ENCODE measurements at places on chromosomes 5 and 9.

- DNase-seq: no peak
These were observed 242.4 kb downstream of the EFNA5 start for GRCh38 chr5:107428303-107428813.

- peak; percentile 24 for DNase-seq
These were observed 34.8 kb downstream of the BOD1 start for GRCh38 chr5:173581408-173582215.

DNA sequence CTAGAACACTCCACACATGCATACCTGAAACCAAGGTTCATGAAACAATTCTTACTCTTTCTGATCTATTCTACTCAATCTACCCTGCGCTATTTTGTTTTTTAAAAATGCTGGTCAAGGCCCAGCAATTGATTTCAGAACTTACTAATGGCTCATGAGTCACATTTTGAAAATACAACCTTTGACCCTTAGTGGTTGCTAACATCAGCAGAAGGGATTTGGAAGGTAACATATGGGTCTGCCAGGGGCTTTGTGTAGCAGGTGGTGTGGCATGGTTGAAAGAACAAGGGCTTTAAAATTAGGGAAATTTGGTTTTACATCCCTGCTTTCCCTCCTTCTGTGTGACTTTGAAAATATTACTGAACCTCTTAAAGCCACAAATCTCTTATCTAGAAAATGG is 101.4 kb downstream of the ATG10 start:
- DNase-seq: no peak

- no peak for DNase-seq
These were observed 147.8 kb downstream of the TTLL11 start for GRCh38 chr9:121945281-121945680.

- DNase-seq: no peak
These were observed 39.8 kb upstream of the RANBP6 start for GRCh38 chr9:6055216-6055615.

GRCh38 chr5:135843571-135844337 is 9.3 kb downstream of the SLC25A48 start:
- DNase-seq: no peak

DNA sequence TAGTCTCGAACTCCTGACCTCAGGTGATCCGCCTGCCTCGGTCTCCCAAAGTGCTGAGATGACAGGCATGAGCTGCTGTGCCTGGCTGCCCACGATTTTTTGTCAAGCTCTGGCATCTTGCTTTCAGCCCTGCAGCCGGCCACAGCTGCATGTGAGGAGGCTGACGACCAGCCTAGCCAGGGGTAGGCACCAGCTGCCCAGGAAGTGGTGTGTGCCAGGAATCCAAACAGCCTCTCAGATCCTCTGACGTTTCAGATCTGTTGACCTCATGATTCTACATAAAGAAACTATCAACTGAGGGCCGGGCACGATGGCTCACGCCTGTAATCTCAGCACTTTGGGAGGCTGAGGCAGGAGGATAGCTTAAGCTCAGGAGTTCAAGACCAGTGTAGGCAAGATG is 19.0 kb downstream of the DYNC2I2 start:
- DNase-seq: no peak

- no peak for DNase-seq
These were observed 70.8 kb upstream of the EGFLAM start for GRCh38 chr5:38187532-38187931.

GRCh38 chr9:133347515-133347984 is 381 bp downstream of the MED22 start:
- peak; percentile 26 for DNase-seq

DNA sequence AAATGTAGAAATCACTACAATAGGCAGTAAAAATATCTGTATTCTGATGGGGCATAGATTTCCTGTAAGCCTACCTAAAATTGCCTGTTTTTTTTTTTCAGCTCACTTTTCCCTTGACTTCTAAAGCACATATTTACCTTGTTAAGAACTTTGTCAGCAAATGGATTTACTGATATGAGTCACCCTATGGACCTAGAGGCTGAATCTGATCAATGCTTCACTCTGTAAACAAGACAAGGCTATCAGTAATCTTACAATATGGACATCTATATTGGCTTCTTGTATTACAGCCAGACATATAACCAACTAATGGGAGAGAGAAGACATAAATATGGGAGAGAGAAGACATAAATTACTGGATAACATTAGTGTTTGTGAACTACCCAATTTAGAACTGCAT is 792.7 kb upstream of the CHD1 start:
- DNase-seq: no peak

DNA sequence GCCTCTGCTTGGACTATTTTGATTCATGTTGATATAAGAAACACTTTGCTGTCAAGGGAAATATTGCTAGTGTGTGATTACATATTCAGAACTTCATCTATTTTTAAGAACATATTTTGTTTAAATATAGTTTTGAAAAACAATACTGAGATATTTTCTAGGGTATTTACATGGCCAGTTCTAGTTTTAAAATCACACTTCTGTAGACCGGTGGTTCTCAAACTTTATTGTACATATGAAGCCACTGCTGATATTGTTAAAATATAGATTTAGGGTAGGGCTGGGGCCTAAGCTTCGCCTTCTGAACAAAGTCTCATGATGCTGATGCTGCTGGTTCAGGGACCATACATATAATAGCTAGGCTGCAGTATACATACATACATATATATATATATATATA is 1000.0 kb downstream of the PTPRD start:
- DNase-seq: no peak

- no peak for DNase-seq
These were observed 127.1 kb downstream of the GLIS3 start for GRCh38 chr9:4172731-4173130.

DNA sequence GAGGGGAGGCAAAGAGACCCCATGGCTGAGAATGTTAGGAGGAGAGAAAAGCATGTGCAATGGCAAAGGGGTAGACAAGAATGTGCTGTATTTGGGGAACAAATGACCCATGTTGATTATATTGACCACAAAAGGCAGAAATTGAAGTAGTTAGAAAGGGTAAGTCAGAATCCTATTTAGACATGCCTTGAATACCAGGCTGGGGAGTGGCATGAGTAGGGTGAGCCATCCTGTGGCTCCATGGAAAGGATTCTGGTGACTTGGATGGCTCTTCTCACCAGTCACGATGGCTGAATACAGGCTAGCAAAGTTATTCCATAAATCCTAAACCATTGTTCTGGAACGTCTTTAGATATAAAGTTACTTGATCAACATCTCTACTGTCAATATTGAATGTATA is 73.4 kb upstream of the MEF2C start:
- DNase-seq: no peak

- DNase-seq: no peak
These were observed 223.5 kb downstream of the TMEM161B start for GRCh38 chr5:88045165-88045564.

DNA sequence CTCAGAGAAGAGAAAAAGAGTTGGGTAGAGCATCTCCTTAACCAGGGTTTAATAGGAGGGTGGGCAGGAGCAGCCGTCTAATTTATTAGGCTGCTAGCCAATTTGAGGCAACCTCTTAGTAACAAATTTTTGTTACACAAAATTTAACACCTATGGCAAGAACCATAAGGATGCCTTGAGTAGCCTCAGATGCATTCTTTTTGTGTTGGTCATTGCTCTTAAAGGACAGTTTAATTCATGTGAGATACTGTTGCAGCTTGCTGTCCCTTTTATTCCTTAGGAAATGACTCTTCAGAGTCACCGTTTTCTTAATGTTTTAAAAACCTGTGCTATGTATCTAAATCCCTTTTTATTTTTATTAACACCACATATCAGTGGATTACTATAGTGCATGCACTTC is 255.1 kb downstream of the MAST4 start:
- DNase-seq: no peak

DNA sequence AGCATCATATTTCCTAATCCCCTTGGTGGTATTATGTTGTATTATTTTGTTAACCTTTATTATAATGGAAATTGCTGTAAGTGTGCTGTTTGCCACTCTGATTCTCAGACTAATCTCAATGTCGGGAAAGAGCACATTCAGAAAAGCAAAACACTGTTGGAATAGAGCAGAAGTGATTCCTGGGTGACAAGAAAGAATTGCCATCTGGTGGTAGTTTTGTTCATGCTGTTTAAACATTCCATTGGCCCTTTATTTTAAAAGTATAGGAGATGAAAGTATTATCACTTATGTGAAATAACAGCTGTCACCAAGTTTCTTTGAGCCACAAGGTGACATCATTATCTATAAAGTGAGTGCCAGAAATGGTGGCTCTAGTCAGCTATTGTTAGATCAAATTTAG is 301.3 kb upstream of the SGCD start:
- DNase-seq: no peak

DNA sequence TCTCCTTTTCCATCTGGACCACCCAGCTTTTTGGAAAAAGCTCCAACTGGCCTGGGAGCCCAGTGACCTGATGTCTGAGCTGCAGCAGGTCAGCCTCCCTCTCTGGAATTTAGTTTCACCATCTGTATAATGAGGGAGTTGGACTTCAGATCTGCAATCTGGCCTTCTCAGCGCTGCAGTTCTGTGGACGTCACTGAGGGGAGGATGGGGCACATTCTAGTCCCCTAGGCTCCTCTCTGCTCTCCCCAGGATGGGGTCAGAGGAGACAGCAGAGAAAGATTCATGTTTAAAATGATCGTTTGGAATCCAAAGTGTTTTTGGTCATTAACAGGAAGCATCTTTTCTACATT is 10.2 kb downstream of the OR13J1 start:
- DNase-seq: no peak

GRCh38 chr5:36206913-36207312 is 34.8 kb downstream of the NADK2 start:
- DNase-seq: no peak

DNA sequence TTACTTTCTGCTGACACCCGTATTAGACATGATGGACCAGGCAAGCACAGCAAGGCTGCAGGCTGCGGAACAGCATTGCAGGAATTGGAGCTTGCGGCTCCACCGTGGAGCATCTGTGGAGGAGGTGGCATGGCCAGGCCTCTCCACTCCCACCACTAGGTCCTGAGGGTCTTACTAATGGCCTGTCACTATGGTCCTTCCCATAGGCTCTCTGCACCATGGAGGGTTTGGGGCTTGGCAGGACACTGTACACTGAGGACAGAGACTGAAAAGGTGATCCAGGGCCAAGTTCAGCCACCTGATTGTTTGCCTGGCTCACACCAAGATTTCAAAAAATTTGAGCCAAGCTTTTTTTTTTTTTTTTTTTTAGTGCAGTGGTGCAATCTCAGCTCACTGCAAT is 14.3 kb upstream of the ZBTB43 start:
- no peak for DNase-seq

DNA sequence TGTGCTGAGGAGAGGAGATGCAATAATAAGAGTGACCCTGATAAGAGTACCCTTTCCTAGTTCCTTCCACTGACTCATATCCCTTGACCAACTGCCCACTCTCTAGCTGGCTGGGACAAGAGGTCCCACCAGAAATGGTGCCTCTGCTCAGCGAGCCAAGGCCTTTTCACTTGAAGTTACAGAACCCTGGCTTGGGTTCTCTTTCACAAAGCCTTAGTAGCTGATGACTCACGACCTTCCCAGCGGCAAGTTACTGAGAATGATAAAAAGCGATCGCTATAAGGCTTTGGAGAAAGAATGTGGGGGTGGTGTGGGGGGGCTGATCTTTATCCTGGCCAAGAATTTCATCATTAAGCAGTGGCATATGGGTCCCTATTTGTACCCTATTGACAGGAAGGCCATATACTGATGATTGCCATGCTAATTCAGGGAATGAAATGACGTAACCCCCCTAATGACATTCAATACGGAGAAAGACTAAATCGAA is 90.3 kb downstream of the FBXO38 start:
- DNase-seq: no peak

DNA sequence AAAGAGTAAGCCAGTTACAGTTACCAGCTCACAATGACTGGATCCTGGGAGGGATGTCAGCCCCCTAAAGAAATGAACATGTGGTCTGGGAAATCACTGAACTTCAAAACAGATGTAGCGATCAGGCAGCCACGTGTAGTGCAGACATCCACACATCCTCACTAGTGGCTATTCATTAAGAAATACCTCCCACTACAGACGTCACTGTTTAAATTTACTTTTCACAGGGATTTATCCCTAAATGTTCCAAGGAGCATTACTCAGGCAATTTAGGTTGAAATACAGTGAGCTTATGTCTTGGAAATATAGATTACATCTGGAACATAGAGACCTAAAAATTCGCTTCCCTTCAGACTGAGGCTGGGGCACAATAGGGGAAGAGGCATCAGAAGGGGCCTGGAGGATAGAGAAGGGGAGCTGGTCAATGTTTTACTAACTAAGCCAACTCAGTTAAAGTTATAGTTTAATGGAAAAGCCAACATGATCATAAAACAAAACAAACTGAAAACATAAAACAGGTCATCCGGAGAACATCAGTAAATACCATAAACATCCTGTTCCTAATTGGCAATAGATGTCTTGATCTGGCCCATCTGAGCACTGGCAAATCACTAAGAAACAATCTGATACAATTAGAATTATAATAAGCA is 92.3 kb downstream of the FANCC start:
- no peak for DNase-seq

- no peak for DNase-seq
These were observed 52.8 kb downstream of the ARL15 start for GRCh38 chr5:54257366-54258118.

DNA sequence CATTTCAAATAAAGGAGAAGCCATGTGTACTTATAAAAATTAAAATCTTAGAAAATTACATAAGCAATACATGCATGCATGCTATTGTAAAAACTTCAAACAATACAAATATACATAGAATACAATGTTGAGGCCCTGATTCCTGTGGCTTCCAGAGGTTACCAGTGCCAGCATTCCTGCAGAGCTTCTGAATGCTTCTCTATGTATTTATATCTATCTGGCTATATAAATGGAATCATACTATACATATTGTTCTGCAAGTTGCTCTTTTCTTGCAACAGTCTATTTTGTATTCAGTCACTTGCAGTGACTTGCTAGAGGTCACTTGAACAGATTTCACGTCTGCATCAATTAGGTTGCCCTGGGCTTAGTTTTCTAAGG is 3.2 kb upstream of the IL12B start:
- no peak for DNase-seq

GRCh38 chr5:35815089-35815936 is 41.4 kb upstream of the IL7R start:
- peak; percentile 30 for DNase-seq

- no peak for DNase-seq
These were observed 120.2 kb upstream of the SLC25A48 start for GRCh38 chr5:135714126-135714894.

- DNase-seq: peak; percentile 88
These were observed at the start of gene SCAMP1 for GRCh38 chr5:78359831-78360673. SCAMP1 (plus strand) TSS chr5:78360617; CDS start chr5:78360672, 55 bp downstream.

GRCh38 chr5:13251623-13252376 is 692.7 kb downstream of the DNAH5 start:
- DNase-seq: no peak

DNA sequence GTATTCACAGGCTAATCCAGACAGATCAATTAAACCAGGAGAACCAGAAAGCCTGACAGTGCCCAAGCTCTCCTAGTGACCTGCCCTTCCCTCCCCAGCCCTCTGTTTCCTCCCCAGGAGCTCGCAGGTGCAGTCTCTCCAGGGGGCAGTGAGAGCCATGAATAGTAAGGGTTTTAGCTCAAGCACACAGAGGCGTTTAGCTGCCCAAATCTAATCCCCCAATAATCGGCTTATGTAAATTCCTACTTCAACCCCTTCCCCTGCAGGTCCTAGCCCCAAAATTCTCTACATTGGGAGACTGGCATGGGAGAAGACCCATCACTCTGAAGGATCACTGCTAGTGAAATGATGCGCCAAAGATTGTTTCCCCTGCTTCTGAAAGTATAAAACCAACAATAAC is 10.5 kb upstream of the TAL2 start:
- no peak for DNase-seq

- no peak for DNase-seq
These were observed 134.6 kb downstream of the TTLL11 start for GRCh38 chr9:121958530-121958929.

- DNase-seq: no peak
These were observed 763 bp upstream of the IRX2 start for GRCh38 chr5:2752059-2752820.

All from CD8-positive, alpha-beta T cell (primary cell).